IMR-90 (cell line): ENCODE measurements at places on chromosomes 5 and 9. TPM values are rescaled to one million over a fixed set of nuclear protein-coding genes. Genes with fewer than 3 reads are reported as not detected.

DNA sequence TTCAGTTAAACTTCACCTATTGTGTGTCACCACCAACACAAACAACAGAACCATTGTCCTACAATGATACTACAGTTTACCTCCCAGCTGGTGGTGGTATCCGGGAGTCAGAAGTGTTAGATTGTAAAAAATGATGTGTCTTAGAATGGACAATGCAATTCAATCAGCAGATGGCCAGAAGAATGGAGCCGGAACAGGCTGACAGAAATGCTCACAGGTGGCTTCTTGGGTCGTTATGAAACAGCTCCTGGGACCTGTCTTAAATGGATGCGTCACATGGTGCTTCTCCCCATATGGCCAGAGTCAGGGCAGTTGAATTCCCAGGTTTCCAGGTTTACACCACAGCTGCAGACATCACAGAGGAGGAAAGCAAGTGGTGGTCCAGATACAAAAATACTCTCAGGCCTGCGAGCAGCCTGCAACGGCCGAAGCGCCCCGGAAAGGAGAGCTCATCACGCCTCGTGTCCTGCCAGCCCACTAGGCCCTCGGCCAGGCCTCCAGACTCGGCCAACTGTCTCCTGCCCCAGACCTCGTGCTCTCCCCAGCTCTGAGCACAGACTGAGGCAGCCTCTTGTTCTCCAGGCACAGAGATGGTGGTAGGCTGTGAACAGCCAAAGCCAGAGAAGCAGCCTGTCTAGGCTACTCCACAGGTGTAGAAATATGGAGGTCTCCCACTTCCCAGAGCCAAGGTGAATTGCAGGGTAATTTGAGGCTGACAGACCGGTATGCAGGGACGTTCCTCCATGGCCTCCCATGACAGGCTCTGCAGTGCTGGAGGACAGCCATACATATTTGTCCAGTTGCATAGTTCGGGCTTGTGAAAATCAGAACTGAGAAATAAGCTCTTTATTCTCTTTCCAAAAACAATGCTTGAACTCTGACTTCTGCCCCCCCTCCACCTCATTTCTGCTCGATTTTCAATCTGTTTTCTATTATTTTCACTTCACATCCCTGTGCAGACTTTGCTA is 98.5 kb upstream of the SPATA31C2 start:
- peak; percentile 19 for DNase-seq

DNA sequence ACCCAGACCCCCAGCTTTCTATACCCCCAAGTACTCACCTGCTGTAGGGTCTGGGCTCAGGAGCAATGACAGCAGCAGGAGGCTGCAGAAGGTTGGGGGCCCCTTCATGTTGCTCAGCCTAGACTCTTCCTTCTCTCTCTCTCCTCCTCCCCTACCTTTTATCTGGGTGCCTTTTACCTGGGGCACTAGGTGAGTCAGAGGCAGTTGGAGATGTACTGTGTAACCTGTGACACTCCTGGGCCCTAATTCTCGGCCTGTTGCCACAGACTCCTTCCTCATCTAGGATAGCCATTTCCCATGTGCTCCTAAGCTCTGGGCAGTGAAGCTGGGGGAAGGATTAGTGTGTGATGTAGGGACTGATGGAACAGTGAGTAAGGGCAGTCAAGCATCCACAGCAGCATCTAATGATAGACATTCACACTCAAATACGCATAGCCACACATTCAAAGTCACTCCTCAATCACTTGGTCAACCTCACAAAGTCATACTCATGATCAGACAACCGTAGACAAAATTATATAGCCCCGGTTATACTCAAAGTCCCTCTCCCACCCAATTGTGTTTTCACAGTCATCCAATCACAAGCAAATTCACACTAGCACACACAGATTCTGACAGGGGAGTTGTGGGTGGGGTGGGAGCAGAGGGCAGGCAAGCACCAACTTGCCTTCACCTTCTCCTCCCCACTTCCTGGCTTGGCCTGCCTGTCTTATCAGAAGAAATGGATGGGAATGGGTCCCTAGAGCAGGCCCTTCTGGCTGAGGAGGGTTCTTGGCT is at the start of gene CCL27:
Gene CCL27, minus strand, starts transcription at position 132 of the 777 bp plus-strand sequence. Its CDS starts 24 bp downstream, at position 108.
- no peak for DNase-seq

- DNase-seq, result peak; percentile 37
Measured at GRCh38 chr5:60945813-60946187, 795 bp downstream of the NDUFAF2 start.

- DNase-seq, result peak; percentile 26
Measured at GRCh38 chr5:81779125-81779915, 28.4 kb upstream of the SSBP2 start.

- DNase-seq, result no peak
Measured at GRCh38 chr9:68878450-68878849, 135.5 kb downstream of the PRKACG start.

- DNase-seq, result peak; percentile 11
Measured at GRCh38 chr5:172688349-172689217, 47.5 kb downstream of the NEURL1B start.

WDR70 gene
- 29.9 and 33.1 TPM in 2 replicates for total RNA-seq

CACNA1B gene
- total RNA-seq, result not detected in 2 replicates

NMRK1 gene
- 5.7 and 6.7 TPM in 2 replicates for total RNA-seq

LHFPL2 gene
- total RNA-seq, result 11.1 and 11.3 TPM in 2 replicates

NXNL2 gene
- 3.2 and 4.7 TPM in 2 replicates for total RNA-seq
